Stimulated activated CD4-positive, alpha-beta T cell treated with anti-CD3 and anti-CD28 coated beads, Interleukin-1b, Interleukin-23, amount 100 ng/mL, for 48 hours (primary cell): ENCODE measurements at places on chromosomes 4 and X.

DNA sequence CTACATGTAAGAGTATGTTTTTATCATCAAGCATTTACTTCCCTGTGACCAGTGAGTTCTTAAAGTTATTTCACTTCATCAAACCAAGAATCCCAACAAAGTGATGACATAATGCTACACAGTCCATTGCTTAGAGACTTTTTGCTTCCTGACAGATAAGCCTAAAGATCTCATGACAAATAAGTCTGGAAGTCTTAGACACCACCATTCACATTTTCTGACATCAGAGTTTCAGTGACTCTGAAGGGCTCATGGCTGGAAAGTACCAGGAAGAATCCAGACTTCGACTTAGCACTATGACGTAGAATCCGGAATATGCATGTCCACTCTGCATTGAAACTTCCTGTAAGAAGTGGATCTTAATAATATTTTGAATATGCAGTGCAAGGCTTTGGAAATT lies 53.7 kb downstream of the CLDN22 start:
- no peak for DNase-seq

DNA sequence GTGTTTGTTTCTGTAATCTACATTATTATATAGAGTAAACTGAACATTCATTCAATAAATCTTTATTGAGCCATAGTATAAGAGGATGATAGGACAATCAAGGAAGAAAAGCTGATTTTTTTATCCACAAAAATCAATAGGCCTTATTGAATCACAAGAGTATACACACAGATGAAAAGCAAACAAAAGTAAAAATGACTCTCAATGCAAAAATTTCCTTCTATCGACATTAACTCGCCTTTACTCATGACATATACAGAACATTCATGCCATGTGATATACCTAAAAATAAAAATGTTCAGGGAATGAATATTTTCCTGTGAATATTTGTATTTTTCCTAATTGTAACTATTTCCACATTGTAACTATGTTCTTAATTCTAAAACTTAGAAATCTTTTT lies 161.2 kb downstream of the LRBA start:
- no peak for DNase-seq

- DNase-seq = no peak
These were observed 25.2 kb downstream of the FOXR2 start for GRCh38 chrX:55648434-55648833.

DNA sequence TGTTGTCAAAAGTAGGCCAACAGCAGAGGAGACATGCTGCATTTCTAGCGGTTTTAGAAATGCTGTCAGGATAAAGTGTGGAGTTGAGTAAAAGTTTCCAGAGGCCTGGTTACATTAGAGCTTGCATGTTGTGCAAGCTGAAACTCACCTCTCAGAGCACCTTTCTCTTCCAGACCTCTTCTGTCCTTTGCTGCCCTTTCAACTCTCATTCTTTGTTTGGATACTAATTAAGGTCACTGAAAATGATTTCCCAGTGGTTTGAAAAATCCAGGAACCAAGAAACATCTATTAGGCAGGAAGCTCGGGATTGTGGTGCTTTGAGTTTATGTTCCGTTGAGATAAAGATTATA lies 426.6 kb downstream of the MAPK10 start:
- DNase-seq = no peak

DNA sequence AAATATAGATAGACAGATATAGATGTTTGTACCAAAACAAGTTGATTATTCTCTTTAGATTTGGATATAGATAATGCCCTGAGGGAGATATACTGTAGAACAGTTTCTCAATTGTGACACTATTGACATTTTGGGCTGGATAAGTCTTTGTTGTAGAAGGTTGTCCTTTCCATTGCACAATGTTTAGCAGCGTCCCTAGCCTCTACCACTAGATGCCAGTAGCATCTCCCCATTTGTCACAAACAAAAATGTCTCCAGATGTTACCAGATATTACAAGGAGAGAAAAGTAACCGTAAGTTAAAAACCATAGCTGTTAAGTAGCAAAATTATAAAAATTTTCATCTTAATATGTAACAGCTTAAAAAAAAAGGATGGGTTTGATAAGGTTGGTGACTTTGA lies 2595.3 kb downstream of the ARAP2 start:
- no peak for DNase-seq

GRCh38 chr4:37652747-37653527 lies 33.2 kb downstream of the RELL1 start:
- no peak for DNase-seq

DNA sequence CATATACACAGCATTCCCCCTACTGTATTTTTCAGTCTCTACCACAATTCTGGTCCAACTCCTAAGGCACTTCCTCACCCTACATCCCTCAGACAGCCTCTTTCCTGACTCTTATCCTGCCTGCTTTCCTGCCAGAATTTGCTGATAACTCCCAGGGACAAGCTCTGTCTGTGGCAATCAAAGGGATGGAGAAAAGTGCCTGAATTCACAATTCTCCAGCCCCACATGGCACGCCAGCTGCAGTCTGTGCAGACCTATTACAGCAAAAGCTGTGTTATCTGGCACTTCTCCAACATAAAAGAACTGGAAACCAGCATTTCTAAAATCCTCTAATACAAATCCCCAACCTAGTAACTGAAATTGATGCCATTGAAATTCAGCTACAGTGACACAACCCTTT lies 404.8 kb downstream of the KLHL13 start:
- no peak for DNase-seq

GRCh38 chr4:113773756-113774155 lies 12.2 kb upstream of the CAMK2D start:
- no peak for DNase-seq

DNA sequence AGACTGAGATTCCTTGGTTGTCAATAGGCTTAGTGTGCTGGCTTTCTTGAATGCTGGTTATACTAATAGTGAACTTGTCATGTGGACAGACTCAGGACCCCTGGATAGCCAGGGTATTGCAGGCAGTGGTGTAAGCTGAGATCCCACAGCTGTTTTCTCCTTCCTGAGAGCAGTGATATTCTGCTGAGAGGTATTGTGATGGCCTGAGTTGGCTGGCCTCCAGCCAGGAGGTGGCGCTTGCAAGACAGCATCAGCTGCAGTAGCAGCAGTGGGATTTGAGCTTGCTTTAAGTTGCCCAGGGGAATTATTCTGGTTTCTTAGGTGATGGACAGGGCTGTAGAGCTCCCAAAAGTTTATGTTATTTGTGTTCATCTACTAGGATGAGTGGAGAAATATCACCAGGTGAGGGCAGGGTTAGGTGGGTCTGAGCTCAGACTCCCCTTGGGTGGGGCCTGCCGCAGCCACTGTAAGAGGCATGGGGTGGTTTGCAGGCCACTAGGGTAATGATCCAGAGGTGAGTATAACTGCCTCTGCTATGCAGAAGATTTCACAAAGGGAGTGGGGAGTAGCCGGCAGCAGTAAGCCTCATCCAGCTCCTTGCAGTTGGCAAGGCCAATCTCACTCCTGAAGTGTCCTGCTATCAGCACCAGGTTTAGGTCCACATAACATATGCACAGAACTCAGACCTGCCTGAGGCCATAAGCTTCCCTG lies 66.2 kb downstream of the IL15 start:
- DNase-seq = no peak

DNA sequence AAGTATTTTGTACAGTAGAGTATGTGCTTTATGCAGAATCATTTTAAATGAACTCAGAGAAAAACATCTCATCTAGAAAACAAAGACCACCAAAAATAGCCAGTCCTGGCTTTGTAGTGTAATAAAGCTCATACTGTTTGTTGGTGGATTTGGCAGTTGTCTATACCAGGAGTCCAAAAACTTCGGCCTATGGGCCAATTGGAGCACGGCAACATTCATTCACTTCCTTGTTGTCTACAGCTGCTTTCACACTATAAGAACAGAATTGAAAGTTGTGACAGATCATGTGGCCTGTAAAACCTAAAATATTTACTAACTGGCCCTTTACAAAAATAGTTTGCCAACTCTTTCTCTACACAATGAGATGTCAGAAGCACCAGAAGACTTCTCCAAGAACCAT lies 5.3 kb downstream of the FBXW7 start:
- DNase-seq = no peak

DNA sequence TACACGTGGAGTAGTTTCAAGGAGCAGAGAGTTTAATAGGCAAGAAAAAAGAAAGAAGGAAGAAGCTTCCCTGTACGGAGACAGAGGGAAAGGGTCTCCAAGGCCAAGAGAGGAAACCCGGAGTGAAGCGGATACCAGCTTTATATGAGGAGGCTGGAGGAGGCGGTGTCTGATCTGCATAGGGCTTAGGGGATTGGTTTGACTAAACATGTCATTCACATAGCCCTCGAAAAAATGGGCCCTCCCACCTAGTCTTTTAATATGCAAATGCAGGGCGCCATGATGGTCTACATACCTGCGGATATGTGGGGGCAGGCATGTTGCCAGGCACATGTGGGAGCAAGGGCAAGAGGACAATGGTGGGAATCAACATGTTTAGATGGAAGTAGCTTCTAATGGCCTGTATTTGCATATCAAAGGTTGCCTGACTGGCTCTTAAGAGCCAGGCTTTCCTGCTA lies 103.1 kb upstream of the UGT8 start:
- DNase-seq = no peak

DNA sequence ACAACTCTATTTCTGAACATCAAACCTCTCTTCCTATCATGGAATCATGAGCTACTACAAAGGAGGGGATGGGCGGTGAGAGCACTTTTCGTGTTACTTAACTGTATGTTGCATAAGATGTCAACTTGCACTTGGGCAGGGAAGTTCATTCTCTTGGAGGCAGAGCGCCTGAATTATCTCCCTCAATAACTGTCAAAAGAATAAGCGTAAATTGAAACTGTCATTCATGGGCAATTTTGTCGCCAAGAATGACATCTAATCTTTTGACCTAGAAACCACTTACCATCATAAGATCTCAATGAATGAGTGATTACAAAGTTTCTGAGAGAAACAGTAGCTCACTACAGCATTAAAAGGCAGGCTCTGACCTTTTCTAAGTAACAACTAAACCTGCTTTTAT lies 23.5 kb upstream of the USP26 start:
- no peak for DNase-seq

GRCh38 chrX:68721546-68721945 lies 74.1 kb downstream of the STARD8 start:
- no peak for DNase-seq

GRCh38 chr4:71382125-71382899 lies 43.5 kb downstream of the SLC4A4 start:
- DNase-seq = no peak

DNA sequence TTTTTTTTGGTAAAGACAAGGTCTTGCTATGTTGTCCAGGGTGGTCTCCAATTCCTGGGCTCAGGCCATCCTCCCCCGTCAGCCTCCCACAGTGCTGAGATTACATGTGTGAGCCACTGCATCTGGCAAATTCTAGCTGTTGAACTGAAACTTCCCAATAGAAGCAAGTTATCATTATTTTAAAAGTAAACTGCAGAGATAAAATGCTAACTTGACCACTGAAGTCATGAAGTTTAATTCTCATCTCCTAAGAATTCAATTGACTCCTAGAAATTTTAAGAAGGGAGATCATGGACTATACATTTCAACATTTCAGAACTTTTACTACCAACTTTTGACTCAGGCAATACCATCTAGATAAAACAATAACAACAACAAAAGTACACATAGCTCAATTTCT lies 11.7 kb upstream of the EXOSC9 start:
- DNase-seq = no peak

- no peak for DNase-seq
These were observed 182.1 kb downstream of the EVC2 start for GRCh38 chr4:5526080-5526846.

DNA sequence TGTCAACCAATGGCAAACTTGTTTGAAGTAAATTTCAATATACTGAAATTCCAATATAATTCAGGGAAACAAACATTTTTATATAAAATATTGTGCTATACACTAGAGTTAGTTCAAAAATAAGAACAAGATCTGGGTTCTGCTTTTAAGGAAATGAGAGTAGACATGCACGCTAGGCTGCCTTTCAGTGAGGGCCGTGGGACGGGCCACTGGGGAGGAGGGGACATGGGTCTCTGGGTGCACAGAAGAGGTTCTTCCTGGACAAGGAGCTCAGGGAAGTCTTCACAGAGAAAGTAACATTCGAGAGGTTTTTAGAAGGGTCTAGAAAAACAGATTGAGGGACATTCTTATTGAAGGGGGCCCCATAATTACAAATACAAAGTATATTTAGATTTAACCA lies 64.4 kb downstream of the SHROOM3 start:
- DNase-seq = no peak

DNA sequence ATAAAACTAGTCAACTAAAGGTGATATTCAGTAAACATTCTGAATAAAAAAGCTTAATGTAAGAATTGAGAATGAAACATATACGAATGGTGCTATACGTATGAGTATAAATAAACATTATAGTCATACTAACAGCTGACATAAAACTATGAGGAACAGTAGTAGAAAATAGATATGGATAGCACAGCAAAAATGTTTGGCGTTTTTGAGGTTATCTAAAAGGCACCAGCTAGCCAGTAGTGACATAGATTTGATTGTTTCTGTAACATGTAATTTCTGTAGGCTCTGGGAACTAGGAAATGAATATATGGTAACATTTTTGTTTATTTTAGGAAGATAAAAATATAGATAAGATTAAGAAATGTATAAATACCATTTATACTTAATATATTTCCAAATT lies 69.3 kb downstream of the SNX25 start:
- DNase-seq = no peak

DNA sequence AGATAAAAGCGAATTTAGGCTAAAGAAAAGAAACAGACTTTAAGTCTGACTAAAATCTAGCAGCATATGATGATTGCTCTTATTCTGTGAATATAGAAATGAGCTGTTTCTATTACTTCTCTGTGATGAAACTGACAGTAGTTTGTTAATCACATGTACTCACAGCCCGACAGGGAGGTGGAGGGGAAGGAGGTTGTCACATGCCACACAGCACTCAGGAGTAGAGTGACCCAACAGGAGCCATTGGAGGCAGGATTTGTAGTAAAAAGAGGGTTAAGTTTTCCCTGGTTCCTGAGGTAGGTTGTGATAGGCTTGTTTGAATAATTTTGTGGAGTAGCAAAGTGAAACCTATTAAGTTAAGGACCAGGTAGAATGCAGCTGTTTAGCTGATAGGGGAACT lies 495.9 kb downstream of the CENPC start:
- no peak for DNase-seq

DNA sequence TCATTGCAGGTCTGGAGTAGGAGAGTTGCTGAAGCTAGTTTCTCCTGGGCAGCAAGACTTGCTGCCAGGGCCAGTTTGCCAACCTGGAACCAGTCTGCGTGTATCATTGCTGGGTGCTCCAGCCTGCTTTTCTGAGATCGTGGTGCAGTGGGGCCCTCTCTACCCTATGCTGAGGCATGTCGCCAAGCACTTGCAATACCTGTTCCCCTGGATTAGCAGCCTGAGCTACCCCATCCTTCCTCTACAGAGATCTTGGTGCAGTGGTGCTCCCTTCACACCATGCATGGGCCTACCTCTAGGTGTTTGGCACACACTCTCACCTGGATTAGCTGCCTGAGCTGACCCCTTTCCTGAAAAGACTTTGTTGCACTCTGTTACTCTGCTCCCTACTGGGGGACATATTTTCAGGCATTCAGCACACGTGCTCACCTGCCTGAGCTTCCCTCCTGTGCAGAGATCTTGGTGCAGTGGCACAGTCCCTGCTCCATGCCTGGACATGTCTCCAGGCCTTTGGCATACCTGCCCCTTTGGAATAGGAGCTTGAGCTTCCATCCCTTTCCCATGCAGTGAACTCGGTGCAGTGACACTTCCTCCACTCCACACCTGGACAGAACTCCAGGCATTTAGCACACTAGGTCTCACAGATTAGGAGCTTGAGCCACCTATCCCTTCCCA lies 133.7 kb upstream of the CXCL13 start:
- DNase-seq = no peak

GRCh38 chr4:116005037-116005805 lies 891.8 kb upstream of the NDST4 start:
- DNase-seq = no peak

- no peak for DNase-seq
These were observed 18.8 kb downstream of the MSN start for GRCh38 chrX:65686236-65686635.
